ENCODE measurements at places on chromosomes 12 and 14.
A peak's percentile ranks its signal among the peaks of the same experiment; 100 is the strongest.

- DNase-seq = peak; percentile 59
These were observed 477.1 kb downstream of the SLC16A7 start for GRCh38 chr12:60072911-60073310.

GRCh38 chr12:52573306-52573705, 337 bp downstream of the KRT74 start:
- DNase-seq = no peak

- no peak for DNase-seq
These were observed 46.5 kb downstream of the OR9K2 start for GRCh38 chr12:55172686-55173085.

DNA sequence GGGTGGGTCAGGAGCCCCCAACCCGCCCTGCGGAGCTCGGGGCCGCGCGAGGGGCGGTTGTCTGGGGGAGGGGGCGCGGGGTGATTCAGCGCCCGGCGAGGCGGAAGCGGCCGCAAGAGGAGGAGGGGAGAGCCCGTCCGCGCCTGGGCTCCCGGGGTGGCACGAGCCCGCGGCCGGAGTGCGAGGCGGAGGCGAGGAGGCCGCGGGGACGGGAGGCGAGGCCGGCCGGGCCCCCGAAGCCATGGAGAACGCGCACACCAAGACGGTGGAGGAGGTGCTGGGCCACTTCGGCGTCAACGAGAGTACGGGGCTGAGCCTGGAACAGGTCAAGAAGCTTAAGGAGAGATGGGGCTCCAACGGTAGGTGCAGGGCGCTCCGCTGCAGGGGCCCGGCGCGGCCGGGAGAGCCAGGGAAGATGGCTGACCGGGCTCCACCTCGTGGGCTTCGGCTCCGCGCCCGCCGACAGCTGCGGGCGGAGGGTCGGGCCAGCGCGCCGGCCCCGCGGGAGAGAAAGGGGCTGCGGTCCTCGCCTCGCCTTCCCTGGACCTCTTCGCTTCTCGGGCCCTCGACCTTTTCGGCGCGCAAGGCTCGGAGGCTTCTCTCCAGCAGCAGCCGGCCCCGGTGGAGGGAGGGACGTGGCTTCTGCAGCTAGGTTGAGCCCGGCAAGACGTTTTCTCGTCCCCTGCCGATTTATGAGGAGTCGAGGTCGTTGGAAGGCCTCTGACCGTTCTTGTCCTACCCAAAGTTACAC, 677 bp downstream of the ATP2A2 start:
- DNase-seq = peak; percentile 57

GRCh38 chr12:59372956-59373355, 222.9 kb upstream of the SLC16A7 start:
- no peak for DNase-seq

DNA sequence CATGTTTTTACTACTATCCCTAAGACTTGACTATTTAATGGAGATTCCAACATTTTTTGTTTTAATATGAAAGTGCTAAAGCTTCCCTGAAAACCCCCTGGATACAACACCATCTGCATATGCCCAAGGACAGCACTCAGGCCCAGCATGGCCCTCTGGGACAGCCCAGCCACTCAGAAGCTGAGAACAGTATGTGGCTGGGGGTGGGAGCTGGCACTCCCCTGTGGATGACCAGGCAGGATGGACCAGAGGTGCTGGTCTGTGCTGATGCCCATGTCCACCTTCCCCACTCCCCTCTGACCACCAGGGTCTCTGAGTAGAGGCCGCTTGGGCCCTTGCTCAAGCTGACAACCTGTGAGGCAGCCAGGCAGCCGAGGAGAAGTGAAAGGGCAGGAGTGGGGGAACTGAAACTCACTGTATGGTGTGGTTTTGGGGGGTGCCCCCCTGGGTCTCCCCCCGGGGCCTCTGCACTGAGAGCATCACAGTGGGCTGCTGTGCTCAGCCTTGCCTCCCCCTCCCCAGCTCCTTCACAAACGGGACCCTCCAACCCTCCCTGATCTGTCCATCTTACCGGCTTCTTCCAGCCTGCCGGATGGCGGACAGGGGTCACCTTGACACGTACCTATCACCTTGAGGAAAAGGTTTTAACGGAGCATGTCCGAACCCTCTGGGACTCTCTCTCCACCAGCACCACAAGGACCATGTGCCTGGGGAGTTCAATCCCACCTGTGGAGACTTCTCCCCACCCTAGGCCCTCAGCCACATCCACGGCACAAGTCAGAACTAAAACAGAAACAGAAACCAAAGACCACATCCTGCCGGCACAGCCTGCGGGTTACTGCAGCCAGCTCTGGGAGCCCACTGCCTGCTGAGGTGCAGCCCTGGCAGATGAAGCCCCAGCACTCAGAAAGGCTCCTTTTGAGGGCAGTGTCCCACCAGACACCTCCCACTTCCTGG, at the start of gene TMEM229B:
TSS of gene TMEM229B (minus strand) at position 785 of the 957 bp plus-strand sequence. CDS start 14,798 bp downstream, outside the sequence.
- DNase-seq = peak; percentile 30

- DNase-seq = peak; percentile 48
These were observed 116.3 kb downstream of the TMTC3 start for GRCh38 chr12:88258396-88258795.

- DNase-seq = peak; percentile 83
These were observed 815 bp downstream of the NID2 start for GRCh38 chr14:52067873-52068614.

GRCh38 chr14:103521438-103521950, 1.1 kb downstream of the CKB start:
- DNase-seq = no peak

DNA sequence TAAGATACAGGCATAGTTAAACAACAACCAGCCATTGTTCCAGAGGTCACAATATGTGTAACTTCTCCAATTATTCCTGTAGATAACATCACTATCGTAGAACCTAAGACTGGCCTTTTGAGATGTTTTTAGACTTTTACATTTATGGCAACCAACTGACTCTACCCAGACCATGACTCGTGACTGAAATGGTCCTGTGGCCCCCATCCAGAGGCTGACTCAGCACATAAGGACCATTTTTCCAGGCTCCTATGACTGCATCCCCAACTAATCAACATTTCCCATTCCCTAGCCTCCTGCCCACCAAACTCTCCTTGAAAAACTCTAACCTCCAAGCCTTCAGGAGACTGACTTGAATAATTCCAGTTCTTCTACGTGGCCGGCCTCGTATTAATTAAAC, 52.6 kb upstream of the NID2 start:
- DNase-seq = no peak

- peak; percentile 61 for DNase-seq
These were observed 2.0 kb upstream of the PCNX1 start for GRCh38 chr14:70905301-70905700.

- no peak for DNase-seq
These were observed 147.7 kb downstream of the CALM1 start for GRCh38 chr14:90544566-90544965.

DNA sequence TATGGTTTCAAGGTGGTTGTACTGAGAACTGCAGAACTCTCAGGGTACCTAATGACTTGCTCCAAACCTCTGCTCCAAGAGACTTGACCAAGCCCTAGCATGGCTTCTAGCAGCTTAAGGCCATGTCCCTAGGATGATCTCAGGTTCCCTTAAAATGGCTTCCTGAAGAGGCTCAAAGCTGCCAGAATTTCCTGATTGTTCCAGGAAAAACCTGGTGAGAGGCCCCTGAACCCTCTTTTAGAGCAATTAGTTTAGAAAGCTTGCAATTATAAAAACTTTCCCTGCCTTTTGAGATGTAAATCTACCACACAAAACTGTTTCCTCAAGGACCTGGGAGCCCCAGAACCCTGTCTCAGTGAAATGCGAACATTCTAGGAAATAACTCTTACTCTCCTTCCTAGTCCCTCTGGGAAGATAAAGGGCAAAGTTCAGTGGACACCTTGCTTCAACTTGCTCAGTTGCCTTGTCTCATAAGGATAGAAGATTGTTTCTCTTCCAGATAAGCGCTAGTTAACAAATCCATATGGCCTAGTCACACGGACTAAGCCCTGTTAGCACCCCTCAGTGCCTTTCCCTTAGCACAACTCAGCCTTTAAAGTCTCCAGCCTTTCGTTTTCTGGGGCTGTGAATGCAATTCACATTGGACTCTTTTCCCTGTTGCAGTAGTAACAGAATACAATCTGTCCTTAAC, 2.5 kb downstream of the CMAS start:
- no peak for DNase-seq

DNA sequence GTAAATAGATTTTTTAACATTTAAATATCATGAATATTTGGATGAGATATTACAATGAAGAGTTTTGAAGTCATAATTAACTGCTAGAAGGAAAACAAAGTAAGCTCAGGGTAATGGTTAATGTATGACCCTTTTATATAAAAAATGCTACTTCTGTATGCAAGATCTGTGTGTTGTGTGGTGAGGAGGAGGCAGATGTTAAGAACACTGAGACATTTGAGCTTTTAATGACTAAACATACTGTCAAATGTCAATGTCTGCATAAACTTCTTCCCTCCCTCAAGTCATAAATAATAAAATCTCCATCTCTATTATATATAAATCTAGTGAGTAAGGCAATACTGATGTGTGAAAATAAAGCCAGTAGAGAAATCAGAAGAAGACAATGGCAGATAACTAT, 1.4 kb downstream of the TPH2 start:
- DNase-seq = no peak

- no peak for DNase-seq
These were observed 77.0 kb upstream of the FGD4 start for GRCh38 chr12:32322354-32322753.

- DNase-seq = no peak
These were observed 482.0 kb downstream of the RMST start for GRCh38 chr12:97944576-97944975.

- peak; percentile 14 for DNase-seq
These were observed 17.2 kb upstream of the NRXN3 start for GRCh38 chr14:78153064-78153341.

- no peak for DNase-seq
These were observed 12.1 kb downstream of the SLC7A8 start for GRCh38 chr14:23171222-23171975.

- DNase-seq = no peak
These were observed 799.7 kb downstream of the RPS29 start for GRCh38 chr14:48786498-48786897.

DNA sequence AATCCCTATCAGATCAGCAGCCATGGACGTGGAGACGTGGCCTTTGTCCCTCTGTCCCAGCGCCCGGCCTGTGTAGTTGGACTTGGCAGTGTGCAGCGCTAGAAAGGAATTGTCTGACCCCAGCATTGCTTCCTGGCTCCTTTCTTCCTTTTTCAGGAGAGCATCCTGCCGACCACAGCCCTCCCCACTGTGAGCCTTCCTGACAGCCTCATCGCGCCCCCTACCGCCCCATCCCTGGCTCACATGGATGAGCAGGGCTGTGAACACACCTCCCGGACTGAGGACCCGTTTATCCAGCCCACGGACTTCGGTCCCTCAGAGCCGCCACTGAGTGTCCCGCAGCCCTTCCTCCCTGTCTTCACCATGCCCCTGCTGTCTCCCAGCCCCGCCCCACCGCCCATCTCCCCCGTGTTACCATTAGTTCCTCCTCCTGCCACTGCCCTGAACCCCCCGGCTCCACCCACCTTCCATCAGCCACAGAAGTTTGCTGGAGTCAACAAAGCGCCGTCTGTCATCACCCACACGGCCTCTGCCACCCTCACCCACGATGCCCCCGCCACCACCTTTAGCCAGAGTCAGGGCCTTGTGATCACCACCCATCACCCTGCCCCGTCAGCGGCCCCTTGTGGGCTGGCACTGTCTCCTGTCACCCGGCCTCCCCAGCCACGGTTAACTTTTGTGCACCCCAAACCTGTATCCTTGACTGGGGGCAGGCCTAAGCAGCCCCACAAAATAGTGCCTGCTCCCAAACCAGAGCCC, 40.6 kb downstream of the IL31 start:
- DNase-seq = no peak

- DNase-seq = no peak
These were observed 2.7 kb downstream of the C2CD5 start for GRCh38 chr12:22541496-22542155.

DNA sequence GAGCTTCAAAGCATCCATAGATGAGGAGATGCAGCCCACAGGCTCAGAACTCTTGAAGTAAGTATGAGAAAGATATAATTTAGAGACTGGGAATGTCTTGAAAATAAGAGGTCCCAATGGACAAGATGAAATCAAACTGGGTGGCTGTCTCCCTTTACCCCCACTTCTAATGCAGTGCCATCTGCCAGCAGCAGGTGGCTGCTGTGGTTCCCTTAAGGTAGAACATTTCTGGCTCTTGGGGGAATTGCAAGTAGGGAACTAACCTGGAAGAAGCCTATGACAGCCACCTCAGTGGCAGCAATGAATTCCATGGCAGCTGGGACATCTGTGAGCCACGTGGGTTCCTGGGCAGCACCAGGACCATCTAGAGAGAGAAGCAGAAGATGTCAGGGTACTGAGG, 648 bp downstream of the ERP27 start:
- DNase-seq = no peak

- DNase-seq = peak; percentile 94
These were observed 9.8 kb downstream of the APPL2 start for GRCh38 chr12:105226219-105226618.

GRCh38 chr12:79298506-79298905, 392.3 kb downstream of the PAWR start:
- no peak for DNase-seq

DNA sequence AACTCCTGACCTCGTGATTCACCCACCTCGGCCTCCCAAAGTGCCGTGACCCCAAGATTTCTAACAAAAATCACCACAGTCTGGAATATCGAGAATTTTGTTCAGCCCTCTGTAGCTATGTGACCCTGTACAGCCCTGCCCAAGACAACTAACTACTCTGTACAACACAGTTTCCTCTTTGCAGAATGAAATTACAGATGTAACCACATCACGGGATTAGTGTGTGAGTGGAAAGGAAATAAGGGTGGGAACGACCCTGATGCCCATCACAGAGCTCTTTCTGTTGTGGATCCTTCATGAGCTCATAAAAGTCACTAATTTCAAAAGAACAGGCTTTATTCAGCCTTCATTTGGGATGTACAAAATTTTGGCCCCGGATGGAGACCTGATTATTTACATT, 50.5 kb upstream of the KRR1 start:
- DNase-seq = no peak

DNA sequence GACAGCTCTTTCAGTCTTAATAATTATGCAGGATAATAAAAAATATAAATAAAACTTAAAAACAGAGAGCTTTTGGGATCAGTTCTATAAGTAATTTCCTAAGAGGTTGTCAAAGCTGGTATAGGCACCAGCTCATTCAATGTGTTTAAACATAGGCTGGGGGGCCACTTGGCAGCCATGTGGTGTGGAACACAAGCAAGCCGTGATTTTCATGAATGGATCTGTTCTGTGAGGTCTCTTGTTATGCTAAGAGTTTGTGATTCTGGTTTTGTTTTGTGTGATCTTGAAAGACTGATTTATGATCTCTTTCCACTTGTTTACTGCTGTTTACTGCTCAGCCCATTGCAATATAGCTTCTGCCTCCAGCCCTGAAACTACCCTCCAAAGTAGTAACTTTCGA, 240.9 kb downstream of the FBXL14 start:
- DNase-seq = no peak

All from muscle of back (tissue), 13 donors.